Karpas-422 (cell line): ENCODE measurements at places on chromosomes 2 and 18.

GRCh38 chr2:60560734-60561644 is 7.5 kb upstream of the BCL11A start:
- peaks cover 26% of the 10 kb centered on the region for H3K4me1 ChIP-seq
- no peak overlapping the region for H3K27ac ChIP-seq
- no peaks in the 10 kb centered on the region for H3K27me3 ChIP-seq
- no peaks in the 10 kb centered on the region for H3K36me3 ChIP-seq
- peak; percentile 92 for DNase-seq
- no peak overlapping the region for H3K4me3 ChIP-seq

DNA sequence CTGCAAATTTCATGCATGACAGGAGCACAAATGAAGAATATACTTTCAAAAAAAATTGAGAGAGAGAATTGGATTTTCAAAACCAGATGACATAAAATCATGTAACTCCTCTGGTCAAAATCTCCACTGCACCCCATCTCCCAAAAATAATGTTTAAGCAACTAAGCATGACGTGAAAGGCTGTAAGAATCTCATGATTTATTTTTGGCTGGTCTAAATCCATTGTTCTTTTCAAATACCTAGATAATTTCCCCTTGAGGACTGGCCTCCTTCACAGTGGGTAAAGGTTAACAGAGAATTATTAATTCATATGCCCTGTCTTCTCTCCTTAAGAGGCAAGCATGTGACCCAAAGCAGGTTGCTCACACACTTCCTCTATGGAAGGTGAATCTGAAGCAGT is 101.5 kb upstream of the CCDC195 start:
- H3K36me3 ChIP-seq: no peaks in the 10 kb centered on the region
- no peaks in the 10 kb centered on the region for H3K27me3 ChIP-seq
- no peak overlapping the region for H3K27ac ChIP-seq

GRCh38 chr2:26701596-26701995 is 9.1 kb downstream of the KCNK3 start:
- H3K27me3 ChIP-seq: no peaks in the 10 kb centered on the region
- H3K4me1 ChIP-seq: no peaks in the 10 kb centered on the region
- H3K36me3 ChIP-seq: no peaks in the 10 kb centered on the region
- H3K27ac ChIP-seq: no peak overlapping the region
- DNase-seq: no peak

DNA sequence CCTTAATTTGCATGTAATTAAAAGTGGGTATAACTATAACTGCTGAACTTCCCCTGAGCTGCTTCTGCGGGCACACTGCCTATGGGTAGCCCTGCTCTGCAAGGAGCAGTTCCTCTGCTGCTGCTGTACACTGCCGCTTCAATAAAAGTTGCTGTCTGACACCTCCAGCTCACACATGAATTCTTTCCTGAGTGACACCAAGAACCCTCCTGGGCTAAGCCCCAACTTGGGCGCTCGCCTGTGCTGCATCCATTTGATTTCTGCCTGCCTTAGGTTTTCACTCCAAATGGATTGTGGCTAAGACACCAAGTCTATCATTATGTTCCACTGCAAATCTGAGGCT is 215.7 kb downstream of the ANAPC1 start:
- H3K4me3 ChIP-seq: no peak overlapping the region
- no peaks in the 10 kb centered on the region for H3K36me3 ChIP-seq
- H3K4me1 ChIP-seq: peaks cover 8% of the 10 kb centered on the region
- H3K27me3 ChIP-seq: no peaks in the 10 kb centered on the region
- DNase-seq: no peak

- no peak for DNase-seq
- H3K4me3 ChIP-seq: no peak overlapping the region
- H3K27ac ChIP-seq: no peak overlapping the region
- no peaks in the 10 kb centered on the region for H3K36me3 ChIP-seq
- H3K27me3 ChIP-seq: no peaks in the 10 kb centered on the region
These were observed 143.6 kb downstream of the ANTXR1 start for GRCh38 chr2:69156624-69157023.

GRCh38 chr18:46449033-46449432 is 208.0 kb downstream of the LOXHD1 start:
- H3K27me3 ChIP-seq: no peaks in the 10 kb centered on the region
- DNase-seq: no peak
- H3K36me3 ChIP-seq: no peaks in the 10 kb centered on the region
- no peak overlapping the region for H3K4me3 ChIP-seq
- no peak overlapping the region for H3K27ac ChIP-seq

DNA sequence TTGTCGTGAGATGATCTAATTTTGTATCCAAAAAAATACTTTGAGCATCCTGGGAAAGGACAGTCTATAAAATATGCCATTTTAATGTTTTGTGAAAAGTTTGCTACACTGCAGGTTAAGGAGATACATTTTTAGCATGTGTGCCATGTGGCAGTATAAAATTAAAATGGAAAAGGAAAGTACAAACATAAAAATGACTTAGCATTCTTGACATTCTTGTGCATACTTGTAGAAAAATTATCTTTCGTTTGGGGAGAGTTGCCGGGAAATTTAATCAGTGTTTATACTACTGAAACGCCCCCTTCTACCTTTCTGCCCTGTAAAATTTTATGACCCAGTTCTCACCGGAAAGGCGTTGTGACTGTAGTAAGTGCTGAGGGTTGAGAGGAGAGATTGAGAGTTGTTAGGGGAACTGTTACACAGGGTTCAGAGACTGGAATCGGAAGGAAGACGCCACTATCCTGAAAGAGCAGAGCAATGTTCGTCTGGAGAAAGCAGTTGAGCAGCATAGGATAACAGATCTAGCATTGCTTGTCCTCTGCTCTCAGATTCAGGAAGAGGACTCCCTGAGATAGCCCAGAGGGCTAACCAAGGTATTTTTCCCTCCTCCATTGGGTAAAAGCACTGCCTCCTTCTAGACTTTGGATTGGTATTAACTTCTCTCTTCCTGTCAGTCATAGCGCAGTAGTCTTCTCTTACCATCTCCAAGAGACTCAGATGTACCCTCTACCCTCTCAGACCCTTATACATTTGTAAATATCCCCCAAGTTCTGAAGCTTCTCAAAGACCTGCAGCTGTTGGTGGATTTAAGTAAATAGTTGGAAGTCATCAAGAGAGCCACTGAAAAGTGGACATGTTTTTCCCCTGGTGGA is 2.7 kb downstream of the CDH20 start:
- H3K36me3 ChIP-seq: no peaks in the 10 kb centered on the region
- no peaks in the 10 kb centered on the region for H3K27me3 ChIP-seq
- DNase-seq: no peak
- H3K27ac ChIP-seq: no peak overlapping the region
- H3K4me3 ChIP-seq: no peak overlapping the region

DNA sequence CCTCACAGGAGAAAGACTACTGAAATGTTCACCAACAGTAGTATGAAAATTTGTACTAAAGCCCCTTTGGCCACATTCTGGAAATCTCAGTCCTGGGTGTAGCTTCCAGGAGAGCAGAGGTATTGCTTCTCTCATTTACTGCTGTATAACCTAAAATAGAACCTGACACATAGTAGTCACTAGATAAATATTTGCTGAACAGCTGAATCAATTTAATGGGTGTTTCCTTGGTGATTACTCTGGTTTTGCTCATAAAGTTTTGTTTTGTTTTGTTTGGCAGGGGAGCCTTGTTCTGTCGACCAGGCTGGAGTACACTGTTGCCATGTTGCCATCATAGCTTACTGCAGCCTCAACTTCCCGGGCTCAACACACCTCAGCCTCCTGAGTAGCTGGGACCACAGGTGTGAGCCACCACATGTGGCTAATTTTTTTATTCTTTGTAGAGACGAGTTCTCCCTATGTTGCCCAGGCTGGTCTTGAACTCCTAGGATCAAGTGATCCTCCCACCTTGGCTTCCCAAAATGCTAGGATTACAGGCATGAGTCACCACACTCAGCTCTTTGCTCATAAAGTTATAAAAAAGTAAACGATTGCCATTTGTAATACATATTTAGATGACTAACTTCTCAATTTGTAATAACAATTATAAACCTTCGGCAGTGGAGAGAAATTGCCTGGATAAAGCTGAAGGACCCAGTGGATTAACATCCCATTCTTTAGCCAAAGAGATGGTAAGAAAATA is 11.5 kb upstream of the PARD3B start:
- H3K4me3 ChIP-seq: no peak overlapping the region
- no peaks in the 10 kb centered on the region for H3K4me1 ChIP-seq

DNA sequence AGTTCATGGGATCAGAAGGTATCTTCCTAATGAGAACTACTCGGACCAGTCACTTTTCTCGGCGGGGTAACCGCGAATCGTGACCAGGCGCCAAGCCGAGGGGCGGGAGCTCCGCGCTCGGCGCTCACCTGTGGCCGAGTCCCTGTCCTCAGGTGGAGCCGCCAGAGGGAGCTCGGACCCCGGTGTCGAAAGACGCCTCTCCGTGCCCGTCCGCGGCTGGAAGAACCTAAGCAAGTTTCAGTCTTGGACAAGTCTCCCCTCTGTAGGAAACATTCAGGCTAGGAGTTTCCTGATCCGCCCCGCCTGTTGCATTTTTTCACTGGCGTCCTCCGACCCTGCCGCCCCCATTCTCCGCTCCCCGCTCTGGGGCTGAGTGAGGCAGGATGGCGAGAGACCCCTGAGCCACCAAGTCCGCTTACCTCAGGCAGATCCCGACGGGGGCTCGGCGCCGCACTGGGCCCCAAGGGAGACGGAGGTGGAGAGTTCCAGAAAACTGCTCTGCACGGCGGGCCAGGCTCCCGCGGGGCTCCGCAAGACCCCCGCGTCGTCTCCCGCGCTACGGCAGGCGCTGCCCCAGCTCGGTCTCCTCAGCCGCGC is 480 bp downstream of the DSEL start:
- no peaks in the 10 kb centered on the region for H3K27me3 ChIP-seq
- no peak overlapping the region for H3K27ac ChIP-seq
- no peaks in the 10 kb centered on the region for H3K4me1 ChIP-seq

DNA sequence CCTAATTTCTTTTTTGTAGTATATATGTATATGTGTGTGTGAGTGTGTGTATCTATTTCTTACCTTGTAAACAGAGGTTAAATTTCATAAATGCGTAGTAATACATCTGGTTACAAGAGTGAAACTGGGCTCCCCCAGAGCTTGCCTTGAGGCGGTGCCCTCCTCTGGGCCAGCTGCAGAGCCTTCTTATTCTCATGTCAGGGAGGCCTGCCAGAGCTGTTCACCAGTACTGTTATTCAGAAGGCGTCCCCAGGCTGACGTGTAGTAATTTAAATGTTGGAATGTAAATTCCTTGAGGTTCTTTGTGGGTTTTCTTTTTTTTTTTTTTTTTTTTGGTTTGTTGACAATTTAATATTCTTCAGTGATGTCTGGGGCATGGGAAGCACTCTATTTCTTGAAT is 11.2 kb downstream of the COPS8 start:
- no peak overlapping the region for H3K4me3 ChIP-seq
- H3K36me3 ChIP-seq: peaks cover 44% of the 10 kb centered on the region; the same call in 1 of the 2 replicates
- no peak for DNase-seq
- H3K4me1 ChIP-seq: peaks cover 13% of the 10 kb centered on the region

DNA sequence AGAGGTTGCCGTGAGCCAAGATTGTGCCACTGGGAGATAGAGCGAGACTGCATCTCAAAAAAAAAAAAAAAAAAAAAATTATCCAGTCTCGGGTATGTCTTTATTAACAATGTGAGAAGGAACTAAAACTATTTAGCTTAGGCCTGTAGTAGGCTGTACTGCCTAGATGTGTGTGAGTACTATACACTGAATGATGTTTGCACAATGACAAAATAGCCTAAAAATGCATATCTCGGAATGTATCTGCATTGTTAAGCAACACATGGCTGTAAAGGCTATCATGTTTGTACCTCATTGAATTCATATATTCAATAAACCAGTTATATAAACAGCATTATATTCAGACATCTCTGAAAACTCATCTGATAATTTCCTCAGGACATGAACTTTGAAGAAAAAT is 191.2 kb upstream of the SESTD1 start:
- H3K4me1 ChIP-seq: no peaks in the 10 kb centered on the region
- no peak overlapping the region for H3K4me3 ChIP-seq
- no peak for DNase-seq
- H3K27me3 ChIP-seq: no peaks in the 10 kb centered on the region
- H3K27ac ChIP-seq: no peak overlapping the region
- no peaks in the 10 kb centered on the region for H3K36me3 ChIP-seq

- no peaks in the 10 kb centered on the region for H3K27me3 ChIP-seq
- H3K4me3 ChIP-seq: no peak overlapping the region
- H3K36me3 ChIP-seq: no peaks in the 10 kb centered on the region
- no peak overlapping the region for H3K27ac ChIP-seq
- H3K4me1 ChIP-seq: no peaks in the 10 kb centered on the region
- DNase-seq: no peak
These were observed 490.9 kb downstream of the FBXO15 start for GRCh38 chr18:73656691-73657090.

DNA sequence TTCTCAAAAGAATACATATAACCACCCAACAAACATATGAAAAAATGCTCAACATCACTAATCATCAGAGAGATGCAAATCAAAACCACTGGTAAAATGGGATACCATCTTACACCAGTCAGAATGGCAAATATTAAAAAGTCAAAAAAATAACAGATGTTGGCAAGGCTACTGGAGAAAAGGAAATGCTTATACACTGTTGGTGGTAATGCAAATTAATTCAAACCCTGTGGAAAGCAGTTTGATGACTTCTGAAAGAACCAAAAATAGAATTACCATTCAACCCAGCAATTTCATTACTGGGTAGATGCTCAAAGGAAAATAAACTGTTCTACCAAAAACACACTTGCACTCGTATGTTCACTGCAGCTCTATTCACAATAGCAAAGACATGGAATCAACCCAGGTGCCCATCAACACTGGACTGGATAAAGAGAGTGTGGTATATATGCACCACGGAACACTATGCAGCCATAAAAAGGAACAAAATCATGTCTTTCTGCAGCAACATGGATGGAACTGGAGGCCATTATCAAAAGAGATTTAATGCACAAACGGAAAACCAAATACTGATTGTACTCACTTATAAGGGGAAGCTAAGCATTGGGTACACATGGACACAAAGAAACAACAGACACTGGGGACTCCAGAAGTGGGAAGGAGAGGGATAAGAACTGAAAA is 38.8 kb downstream of the NCKAP1 start:
- no peaks in the 10 kb centered on the region for H3K27me3 ChIP-seq
- H3K4me3 ChIP-seq: no peak overlapping the region
- no peaks in the 10 kb centered on the region for H3K36me3 ChIP-seq
- no peak overlapping the region for H3K27ac ChIP-seq
- no peak for DNase-seq
- no peaks in the 10 kb centered on the region for H3K4me1 ChIP-seq

- no peak for DNase-seq
- H3K27ac ChIP-seq: no peak overlapping the region
- no peaks in the 10 kb centered on the region for H3K27me3 ChIP-seq
- H3K4me1 ChIP-seq: no peaks in the 10 kb centered on the region
- H3K4me3 ChIP-seq: no peak overlapping the region
These were observed 62.8 kb downstream of the GALNT14 start for GRCh38 chr2:31075431-31075830.

DNA sequence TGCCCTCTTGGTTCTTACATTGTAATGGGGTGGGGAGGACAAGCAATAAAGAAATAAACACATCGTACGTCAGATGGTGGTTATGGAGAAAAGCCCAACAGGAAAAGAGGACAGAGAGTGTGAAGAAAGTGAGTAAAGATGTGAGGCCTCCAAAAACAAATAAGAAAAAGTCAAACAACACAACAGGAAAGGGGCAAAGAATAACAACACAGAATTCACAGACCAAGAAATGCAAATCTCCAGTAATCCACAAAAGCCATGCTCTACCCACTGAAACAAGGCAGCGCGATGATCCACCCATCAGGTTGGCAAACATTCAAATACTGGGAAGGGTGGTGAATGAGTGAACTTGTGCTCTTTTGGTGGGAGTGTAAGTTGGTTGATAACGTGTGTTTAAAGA is 16.7 kb upstream of the DUSP2 start:
- peaks cover 48% of the 10 kb centered on the region for H3K4me1 ChIP-seq
- no peak overlapping the region for H3K27ac ChIP-seq
- H3K4me3 ChIP-seq: no peak overlapping the region
- peaks cover 3% of the 10 kb centered on the region; the same call in 1 of the 2 replicates for H3K27me3 ChIP-seq
